ENCODE measurements at places on chromosomes 12 and 14.

DNA sequence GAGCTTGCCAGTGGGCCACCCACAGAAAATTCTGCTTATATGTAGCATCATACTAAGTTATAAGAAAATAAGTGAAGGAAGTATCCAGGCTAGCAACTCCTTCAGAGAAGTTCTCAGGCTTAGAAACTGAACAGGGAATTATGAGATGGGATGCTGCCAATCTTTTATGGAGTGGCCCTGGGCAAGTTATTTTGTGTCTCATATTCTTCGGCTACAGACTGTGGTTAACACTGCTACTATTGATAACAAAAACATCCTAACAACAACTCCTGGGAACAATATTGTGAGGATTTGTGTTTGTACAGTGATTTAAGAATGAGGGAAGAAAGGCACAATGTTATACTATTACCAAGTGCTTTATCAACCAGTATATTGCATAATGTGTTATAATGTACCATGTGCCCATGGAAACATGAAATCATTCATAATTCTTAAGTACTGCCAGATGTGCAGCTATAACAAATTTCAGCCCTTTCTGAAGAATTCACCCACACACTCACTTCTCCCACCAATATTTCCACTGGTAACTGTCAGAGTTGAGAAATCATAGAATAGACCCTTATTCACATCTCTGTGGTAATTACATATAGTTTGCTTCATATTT lies 113.3 kb upstream of the SOX5 start:
- DNase-seq, result no peak

- no peak for DNase-seq
Observed at GRCh38 chr14:106442857-106443256, 916.5 kb downstream of the TMEM121 start.

DNA sequence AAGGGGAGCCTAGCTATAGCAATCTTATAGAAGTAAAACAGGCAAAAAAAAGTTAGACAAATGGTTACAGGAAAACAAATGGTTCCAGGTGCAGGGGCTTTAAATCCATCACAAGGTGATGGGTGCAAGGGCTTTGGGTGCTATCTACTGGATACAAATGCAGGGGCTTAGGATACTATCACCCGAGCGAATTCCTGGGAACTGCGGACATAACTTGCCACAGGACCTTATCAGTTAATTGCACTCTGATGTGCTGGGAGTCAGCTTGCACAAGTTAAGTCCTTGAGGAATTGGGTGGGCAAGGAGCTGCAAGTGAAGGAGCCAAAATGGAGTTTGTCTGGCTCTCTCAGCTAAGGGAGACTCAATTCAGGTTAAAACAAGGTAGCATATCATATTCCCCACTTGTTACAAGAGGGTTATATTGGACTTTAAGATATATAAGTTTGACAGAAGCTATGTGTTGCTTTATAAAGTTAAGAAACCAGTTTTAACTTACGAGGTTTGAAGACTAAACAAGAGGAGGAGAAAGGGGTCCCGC lies 115.0 kb upstream of the PZP start:
- no peak for DNase-seq

DNA sequence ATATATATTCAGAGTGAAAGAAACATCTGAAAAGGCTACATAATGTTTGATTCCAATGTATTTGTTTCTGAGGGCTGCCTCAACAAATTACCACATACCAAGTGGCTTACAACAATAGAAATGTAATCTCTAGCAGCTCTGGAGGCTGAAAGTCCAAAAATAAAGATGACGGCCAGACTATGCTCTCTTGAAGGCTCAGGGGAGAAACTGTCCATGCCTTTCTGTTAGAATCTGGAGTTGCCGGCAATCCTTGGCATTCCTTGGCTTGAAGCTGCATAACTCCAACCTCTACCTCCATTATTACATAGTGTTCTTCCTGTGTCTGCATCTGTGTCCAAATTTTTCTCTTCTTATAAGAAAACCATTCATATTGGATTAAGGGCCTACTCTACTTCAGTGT lies 68.1 kb upstream of the PLEKHG7 start:
- DNase-seq, result no peak

DNA sequence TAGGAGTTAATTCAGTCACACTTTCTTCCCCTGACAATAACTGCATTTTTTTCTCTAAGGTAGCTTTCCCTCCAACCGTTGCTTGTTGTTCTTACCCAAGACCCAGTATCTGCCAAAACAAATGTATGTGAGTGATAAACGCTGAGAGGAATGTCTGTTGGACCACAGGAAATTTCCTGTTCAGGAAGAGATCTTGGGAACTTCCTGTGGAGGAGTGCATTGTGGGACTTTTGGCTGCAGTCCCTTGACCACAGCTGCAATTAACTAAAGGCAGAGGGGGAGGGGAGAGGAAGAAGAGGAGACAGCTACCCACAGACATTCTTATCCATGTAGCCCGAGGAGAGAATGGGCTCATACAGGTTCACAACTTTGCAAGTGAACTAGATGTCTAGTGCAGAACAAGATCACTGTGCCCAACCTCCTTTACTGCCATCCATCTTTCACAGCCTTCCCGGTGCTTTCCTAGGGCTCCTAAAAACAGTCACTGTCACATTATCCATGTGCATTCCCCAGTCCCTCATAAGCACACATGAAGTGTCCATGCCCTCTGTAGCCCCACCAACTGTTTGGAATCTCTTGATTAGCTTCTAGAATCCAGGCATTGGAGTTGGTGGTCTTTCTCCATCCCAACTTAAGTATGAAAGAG lies 149.5 kb downstream of the ETV6 start:
- DNase-seq, result no peak

- no peak for DNase-seq
Observed at GRCh38 chr12:106301241-106301610, 1.3 kb upstream of the TCP11L2 start.

DNA sequence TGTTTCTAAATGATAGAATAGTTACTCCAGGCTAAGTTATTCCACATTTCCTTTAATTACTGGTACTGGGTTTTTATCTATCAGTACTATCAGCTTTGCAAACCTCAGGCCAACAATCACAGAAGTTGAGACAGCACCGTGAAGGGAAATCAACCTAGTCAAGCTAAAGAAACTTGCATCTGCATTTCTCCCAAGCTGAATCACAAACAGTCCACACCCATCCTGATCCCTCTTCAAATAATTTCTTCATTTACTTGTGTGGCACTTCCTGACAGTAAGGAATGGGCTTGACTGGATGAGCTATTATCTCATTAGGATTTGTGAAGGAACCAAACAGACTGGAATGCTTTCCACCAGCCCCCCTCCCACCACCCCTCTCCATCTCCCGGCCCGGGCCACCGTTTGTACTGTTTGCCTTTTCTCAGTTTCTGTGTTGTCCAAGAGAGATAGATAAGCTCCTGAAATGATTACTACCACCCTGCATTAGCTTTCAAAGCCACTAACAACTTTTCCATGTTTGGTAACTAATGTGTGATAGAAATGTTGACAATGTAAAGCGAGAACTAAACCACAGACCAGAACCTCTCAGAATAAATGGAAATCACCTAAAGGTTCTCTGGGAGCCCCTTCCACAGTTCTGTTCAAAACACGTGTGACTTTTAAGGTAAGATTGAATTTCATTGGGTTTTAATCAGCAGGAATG lies 236.3 kb downstream of the SLC25A21 start:
- no peak for DNase-seq
